ENCODE measurements at places on chromosomes 12 and 14.

GRCh38 chr12:130646716-130647370 is 69.3 kb downstream of the RIMBP2 start:
- DNase-seq: peak; percentile 51

GRCh38 chr14:65290830-65291229 is 121.7 kb upstream of the FUT8 start:
- no peak for DNase-seq

DNA sequence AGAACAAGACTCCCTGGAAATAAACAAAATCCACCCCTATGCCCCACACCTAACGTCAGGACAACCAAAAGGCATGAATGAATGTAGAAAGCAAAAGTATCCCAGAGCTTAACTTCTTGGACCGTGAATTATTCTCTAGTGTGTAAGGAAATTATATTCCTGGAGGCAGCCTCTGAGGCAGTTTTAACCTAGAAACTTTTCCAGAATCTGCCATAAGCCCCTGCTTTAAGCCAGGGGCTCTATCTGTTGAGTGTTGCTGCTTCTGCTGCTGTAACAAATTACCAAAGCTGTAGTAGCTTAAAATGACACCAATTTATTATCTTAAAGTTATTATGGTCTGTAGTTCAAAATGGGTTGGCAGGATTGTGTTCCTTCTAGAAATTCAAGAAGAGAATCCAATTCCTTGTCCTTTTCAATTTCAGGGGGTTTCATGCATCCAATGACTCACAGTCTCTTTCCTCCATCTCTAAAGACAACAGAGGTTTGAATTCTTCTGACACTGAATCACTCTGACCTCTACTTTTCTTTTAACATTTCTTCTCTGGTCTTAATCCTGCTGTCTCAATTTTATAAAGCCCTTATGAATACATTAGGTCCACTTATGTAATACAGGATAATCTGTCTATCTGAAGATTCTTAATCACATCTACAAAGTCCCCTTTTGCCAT is 242.7 kb downstream of the ATXN7L3B start:
- no peak for DNase-seq

DNA sequence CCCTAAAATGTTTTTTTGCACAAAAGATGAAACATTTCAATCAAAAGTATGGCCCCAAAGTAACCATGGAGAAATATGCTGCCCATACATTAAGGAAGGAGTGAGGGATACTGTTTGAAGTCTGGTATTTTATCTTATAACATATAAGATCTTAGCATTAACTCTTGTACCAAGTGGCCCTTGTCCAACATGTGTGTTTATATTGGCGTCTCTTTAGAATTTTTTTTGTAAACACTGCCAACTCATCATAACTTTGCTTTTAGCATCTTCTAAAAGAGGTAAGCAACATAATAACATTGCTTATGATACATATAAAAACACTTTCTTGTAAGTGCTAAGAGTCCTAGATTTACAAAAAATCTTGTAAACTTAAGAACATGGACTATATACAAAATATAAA is 419.7 kb downstream of the ADAMTS20 start:
- DNase-seq: no peak

GRCh38 chr12:55724940-55725309 is 3.9 kb downstream of the CD63 start:
- no peak for DNase-seq

- DNase-seq: no peak
Observed at GRCh38 chr12:75437564-75437963, 43.0 kb upstream of the GLIPR1 start.

DNA sequence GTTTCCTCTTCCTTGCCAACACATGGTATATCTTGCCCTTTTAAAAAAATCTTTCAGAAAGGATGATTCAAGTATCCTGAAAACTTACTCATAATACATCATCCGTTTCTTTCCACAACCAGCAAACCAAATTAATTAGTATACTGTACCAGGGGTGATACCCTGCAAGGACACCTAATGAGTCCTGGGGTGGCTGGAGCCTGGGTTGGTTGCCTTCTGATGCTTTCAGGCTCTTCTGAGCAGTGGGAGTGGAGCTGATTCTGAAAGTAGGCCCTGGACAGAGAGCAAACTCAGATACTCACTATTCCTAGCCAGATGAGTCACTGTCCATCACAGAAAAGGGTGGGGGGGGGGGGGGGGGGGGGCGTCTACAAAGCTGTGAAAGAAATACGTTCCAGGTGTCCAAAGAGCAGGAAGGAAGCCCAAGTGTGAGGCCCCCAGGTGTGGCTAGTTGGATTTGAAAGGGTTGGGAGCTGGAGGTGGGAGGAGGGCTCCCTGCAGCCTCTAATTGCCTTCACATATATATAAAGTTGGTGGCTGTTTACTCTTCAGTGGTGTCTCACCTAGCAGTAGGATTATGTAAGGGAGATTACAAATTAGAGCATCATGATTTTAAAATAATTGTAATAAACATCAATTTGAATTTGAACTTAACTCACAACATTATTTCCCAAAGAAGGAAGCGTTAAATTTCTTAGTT is 36.5 kb downstream of the FBXO33 start:
- DNase-seq: no peak

DNA sequence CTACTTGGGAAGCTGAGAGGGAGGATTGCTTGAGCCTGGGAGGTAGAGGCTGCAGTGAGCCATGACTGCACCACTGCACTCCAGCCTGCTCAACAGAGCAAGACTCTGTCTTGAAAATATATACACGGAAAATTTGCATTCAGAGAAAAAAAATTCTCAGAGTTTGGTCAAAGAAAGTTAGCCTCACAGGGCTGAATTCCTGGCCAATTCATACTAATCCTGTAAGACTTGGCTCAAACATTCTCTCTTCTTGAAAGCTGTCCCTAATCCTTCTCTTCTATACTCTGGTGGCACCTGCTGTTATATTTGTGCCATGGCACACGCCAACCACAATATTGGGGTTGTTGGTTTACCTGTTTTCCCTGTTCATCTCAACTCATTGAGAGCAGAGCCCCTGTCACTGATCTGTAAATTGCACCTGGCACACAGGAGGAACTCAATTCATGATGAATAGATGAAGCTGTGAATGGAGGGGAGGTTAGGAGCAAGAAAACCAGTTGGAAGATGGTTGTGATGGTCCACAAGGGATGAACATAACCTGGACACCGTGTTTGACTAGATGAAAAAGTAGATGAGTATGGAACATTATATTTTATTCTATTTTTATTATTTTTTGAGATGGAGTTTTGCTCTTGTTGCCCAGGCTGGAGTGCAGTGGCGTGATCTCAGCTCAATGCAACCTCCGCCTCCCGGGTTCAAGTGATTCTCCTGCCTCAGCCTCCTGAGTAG is 36.8 kb upstream of the SPTSSA start:
- DNase-seq: peak; percentile 13

GRCh38 chr14:86505808-86506207 is 975.9 kb downstream of the FLRT2 start:
- no peak for DNase-seq

- DNase-seq: no peak
Observed at GRCh38 chr14:31926123-31926522, 151.0 kb upstream of the ARHGAP5 start.

DNA sequence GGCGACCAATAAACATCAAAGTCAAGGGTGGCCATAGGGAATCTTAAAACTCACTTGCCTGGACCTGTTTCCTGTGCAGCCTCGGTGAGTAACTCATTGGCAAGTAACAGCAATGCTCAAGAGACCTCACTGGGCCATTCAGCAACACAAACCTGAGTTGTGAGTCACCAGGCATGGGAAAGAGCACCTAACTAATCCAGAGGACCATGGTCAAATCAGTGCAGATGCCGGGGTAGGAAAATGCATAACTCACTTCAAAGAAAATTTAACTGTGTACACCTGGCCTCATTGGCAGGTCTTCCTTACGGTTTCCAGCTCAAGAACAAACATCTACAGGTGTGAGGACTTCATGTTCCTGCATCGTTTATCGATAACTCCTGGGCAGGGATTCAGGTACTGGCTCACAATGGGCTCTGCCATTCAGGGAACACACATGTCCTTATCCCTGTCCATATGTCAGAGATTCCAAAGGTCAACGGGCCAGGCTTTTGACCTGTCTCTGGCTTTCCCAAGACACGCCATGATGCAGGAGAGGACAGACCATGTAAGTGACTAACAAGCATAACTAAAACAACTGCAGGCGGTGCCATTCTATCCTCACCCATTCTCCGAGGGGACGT is 211.8 kb downstream of the ANO2 start:
- no peak for DNase-seq

DNA sequence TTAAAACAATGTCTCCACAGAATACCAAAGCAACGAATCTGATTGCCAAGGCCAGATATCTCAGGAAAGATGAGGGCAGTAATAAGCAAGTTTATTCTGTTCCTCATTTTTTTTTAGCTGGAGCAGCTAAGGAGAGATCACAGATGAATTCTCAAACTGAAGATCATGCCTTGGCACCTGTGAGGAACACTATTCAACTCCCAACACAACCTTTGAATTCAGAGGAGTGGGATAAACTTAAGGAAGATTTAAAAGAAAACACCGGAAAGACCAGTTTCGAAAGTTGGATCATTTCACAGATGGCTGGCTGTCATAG is 994 bp downstream of the PRORP start:
- DNase-seq: no peak

- DNase-seq: no peak
Observed at GRCh38 chr12:2295941-2296461, 243.2 kb downstream of the CACNA1C start.

GRCh38 chr12:69007101-69007854 is 74.3 kb upstream of the CPM start:
- DNase-seq: peak; percentile 42

DNA sequence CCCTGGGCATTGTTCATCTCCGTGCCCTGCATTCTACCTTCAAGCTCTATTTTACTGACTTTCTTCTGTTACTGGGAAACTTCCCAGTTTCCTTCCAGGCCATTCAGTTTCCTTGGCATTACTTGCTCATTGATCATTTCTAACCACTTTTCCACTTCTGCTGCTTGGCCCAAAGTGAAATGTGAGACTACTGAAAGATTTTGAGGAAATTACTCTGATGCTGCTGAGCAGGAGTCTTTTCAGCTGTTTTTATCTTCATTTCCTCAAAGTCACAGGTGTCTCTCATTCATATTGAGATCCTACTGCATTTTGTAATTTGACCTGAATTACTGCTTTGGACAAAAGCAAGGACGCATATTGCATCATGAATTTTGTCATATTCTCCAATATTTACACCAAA is 26.4 kb upstream of the DBX2 start:
- no peak for DNase-seq

DNA sequence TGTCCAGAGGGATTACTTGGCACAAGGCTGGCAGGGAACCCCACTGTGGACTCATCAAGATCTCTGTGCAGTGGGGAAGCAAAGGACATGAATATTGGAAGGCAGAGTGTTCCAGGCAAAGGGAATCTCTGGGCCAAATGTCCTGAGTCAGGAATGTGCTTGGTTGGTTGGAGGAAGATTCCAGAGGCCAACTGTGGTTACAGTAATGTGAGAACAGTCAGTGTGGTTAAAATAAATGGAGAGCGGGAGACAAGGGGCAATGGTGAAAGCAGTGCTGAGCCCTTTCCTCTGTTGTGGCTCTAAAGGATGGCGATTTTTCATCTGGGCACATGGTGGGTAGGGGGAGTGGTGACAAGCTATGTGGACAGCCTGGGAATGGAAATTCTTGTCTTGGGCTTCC is 948.2 kb downstream of the BCL11B start:
- DNase-seq: no peak

GRCh38 chr14:103897075-103897947 is 30.9 kb upstream of the TDRD9 start:
- DNase-seq: no peak
